ENCODE measurements at places on chromosomes 13 and 19. TPM values are rescaled to one million over a fixed set of nuclear protein-coding genes. Genes with fewer than 3 reads are reported as not detected.

GRCh38 chr19:35861640-35862160 is 5.0 kb downstream of the KIRREL2 start:
- H3K27ac ChIP-seq: no peak overlapping the region
- DNase-seq: no peak
- peaks cover 8% of the 10 kb centered on the region for H3K27me3 ChIP-seq
- peaks cover 8% of the 10 kb centered on the region for H3K4me1 ChIP-seq

DNA sequence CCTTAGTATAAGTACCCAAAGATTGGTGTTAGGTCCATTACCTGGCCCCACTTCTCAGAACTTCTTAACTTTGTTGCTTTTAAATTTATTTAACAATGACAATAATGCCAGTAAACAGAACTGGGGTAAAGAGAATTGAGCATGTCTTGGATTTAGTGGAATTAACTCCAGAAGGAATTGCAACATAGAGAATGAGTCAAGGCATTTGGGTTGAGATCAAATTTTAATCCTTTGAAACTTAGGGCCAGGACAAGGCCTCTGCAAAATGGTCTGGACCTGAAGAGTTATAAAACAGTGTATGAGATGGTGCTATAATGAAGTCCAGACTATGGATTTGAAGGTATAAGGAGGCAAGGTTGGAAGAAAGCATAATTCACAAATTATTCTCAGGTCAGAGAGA is 1030.4 kb downstream of the SLITRK5 start:
- no peaks in the 10 kb centered on the region for H3K36me3 ChIP-seq
- H3K4me1 ChIP-seq: no peaks in the 10 kb centered on the region
- no peak for DNase-seq

The SMAD9 gene
- total RNA-seq: 3.2 TPM

- H3K36me3 ChIP-seq: no peaks in the 10 kb centered on the region
- H3K27me3 ChIP-seq: no peaks in the 10 kb centered on the region
- H3K27ac ChIP-seq: no peak overlapping the region
- H3K4me3 ChIP-seq: no peak overlapping the region
Measured at GRCh38 chr13:105048677-105049076, 1486.8 kb downstream of the EFNB2 start.

DNA sequence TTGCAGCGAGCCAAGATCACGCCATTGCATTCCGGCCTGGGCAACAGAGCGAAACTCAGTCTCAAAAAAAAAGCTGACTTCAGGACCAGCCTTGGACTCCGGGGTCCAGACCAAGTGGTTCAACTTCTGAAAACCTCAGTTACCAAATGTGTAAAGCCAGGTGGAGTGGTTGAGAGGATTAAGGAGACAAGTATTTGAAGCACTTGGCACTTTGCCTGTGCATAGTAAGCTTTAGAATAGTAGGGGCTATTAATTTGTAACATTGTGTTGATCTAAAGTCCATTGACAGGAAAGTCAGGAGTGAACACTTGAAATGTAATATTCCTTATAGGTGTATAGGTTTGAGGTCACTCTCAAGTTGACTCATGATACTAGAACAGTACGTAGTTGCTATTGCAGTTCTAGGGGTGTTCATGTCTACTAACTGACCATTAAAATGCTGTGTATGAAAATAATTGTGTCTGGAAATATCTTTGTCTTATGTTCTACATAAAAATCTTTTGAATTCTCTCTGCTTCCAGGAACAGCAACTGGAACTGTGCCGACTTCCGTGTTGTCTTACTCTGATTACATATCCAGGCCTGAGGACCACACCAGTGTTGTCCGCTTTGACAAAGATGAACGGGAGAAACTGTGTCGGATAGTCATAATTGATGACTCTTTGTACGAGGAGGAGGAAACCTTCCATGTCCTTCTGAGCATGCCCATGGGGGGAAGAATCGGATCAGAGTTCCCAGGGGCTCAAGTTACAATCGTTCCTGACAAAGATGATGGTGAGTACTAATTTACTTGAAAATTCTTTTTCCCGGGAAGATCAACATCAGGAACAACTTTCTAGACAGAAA is 97.4 kb downstream of the FREM2 start:
- H3K4me3 ChIP-seq: no peak overlapping the region
- DNase-seq: no peak
- no peaks in the 10 kb centered on the region for H3K4me1 ChIP-seq
- no peaks in the 10 kb centered on the region for H3K27me3 ChIP-seq

GRCh38 chr13:36158611-36159010 is 27.4 kb upstream of the DCLK1 start:
- H3K36me3 ChIP-seq: no peaks in the 10 kb centered on the region
- no peak overlapping the region for H3K4me3 ChIP-seq
- DNase-seq: no peak
- H3K4me1 ChIP-seq: peaks cover 15% of the 10 kb centered on the region
- no peak overlapping the region for H3K27ac ChIP-seq
- H3K27me3 ChIP-seq: no peaks in the 10 kb centered on the region

DNA sequence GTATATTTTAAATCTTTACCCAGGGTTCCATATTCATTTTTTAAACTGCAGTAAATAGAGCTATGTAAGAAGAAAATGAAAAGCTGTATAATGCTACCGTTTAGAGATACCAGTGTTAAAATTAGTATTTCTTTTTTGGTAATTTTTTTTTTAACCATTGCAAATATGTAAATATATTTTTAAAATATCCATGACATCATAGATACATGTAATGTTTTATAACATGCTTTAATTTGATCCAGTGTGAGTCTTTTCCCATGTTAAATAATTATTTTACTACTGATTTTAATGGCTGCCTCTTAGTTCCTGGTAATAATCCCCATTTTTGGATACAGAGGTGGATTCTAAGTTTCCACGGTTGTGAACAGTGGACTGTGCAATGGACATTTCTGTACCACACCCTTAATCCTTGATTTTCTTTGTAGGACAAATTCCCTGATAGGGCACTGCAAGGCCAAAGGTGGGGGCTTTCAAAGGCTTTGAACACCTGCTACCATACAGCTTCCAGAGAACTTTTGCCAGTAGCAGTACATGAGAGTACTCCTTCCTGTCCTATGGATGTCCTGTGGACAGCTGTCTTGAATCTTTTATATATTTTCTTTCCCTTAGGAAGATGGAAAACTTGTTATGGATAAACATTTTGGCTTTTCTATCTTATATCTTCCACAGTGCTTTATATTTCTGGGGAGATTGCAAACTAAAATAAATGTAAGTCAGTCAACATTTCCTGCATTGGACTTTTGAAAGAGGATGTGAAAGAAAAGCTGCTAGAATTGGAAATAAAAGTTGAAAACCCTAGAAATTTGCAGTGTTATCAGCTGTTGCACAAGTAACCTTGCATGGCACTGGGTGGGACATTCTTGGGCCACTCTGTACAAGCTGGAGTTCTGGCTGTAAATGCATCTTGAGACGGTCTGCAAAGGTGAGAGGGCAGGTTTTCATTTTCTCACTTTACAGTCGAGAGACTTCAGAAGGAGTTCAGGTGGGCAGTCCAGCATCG is 46.8 kb downstream of the ARHGEF7 start:
- peaks cover 3% of the 10 kb centered on the region for H3K36me3 ChIP-seq
- no peaks in the 10 kb centered on the region for H3K4me1 ChIP-seq
- no peak overlapping the region for H3K4me3 ChIP-seq
- no peak for DNase-seq

GRCh38 chr13:85833921-85834320 is 34.7 kb upstream of the SLITRK6 start:
- H3K27ac ChIP-seq: no peak overlapping the region
- H3K27me3 ChIP-seq: no peaks in the 10 kb centered on the region
- DNase-seq: no peak
- H3K4me1 ChIP-seq: no peaks in the 10 kb centered on the region
- H3K4me3 ChIP-seq: no peak overlapping the region

- peak overlapping the region; percentile 67 for H3K4me3 ChIP-seq
- DNase-seq: no peak
- H3K36me3 ChIP-seq: no peaks in the 10 kb centered on the region
- H3K4me1 ChIP-seq: peaks cover 16% of the 10 kb centered on the region
- no peak overlapping the region for H3K27ac ChIP-seq
- H3K27me3 ChIP-seq: no peaks in the 10 kb centered on the region
Measured at GRCh38 chr19:6198896-6199239, 63.4 kb downstream of the ACSBG2 start.

The ASF1B gene
- total RNA-seq: 1.4 TPM

The CALR gene
- total RNA-seq: 289 TPM

GRCh38 chr19:17282488-17283125 is 906 bp downstream of the ANKLE1 start:
- H3K27ac ChIP-seq: no peak overlapping the region
- peaks cover 12% of the 10 kb centered on the region for H3K36me3 ChIP-seq
- DNase-seq: peak; percentile 76
- H3K4me3 ChIP-seq: peak overlapping the region; percentile 44
- H3K27me3 ChIP-seq: peaks cover 6% of the 10 kb centered on the region
- no peaks in the 10 kb centered on the region for H3K4me1 ChIP-seq

DNA sequence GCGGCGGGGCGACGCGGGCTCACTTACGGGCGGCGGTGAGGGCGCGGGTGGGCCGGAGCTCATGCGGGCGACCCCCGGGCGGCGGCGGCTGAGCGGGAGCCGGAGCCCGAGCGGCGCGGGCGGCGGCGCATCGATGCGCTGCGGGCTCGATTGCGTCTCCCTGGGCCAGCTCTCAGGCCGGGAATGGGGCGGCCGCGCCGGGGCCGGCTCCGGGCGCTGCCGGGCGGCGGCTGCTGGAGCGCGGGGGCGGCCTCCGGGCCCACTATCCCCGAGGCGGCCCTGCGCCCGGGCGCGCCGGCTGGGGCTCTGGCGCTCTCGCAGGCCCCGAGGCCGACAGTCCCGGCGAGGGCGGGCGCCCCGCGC is 1.4 kb upstream of the TSHZ3 start:
- H3K36me3 ChIP-seq: no peaks in the 10 kb centered on the region
- peak overlapping the region; percentile 78 for H3K27ac ChIP-seq

DNA sequence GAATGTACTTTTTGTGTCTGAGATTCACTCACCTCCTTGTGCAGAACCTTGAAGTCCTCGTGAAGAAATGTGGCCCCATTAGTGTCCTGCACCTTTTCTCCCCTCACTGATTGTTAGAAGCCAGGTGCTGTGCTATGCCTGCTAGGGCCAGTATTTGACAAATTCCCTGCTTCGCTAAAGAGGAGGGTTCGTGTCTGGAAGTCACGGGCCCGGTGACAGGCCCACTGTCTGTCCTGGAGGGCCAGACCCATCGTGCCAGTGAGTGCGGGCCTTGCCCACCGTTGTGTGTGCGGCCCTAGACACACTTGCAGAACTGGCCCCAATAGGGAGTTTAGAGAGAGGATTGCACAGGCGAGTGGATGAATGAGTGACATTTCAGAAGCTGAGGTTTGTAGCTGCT is 36.8 kb upstream of the GAS6 start:
- peak; percentile 13 for DNase-seq
- no peak overlapping the region for H3K27ac ChIP-seq
- H3K27me3 ChIP-seq: no peaks in the 10 kb centered on the region
- H3K4me3 ChIP-seq: no peak overlapping the region

GRCh38 chr19:45016388-45017314 is 15.4 kb downstream of the RELB start:
- H3K36me3 ChIP-seq: peaks cover 4% of the 10 kb centered on the region
- no peak overlapping the region for H3K27ac ChIP-seq

DNA sequence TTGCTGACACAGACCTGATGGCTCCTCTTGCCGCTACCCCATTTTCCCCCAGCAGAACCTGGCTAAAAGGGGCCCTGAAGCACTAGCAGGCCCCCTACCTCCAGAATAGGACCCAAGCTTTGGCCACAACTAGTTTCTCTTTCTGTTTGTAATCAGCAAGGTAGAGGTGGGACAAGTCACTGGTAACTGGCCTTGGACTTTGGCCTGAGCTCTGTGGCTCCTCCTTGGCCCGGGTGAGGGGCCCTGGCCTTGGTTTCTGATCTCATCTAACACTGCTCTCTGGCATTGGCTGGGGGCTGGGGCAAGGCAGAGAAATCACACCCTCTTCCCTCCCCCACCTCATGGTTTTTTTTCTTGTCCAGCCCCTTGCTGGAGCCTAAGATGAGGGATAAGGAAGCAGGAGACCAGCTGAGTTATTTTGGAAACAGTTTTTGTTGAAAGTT is 2.1 kb downstream of the CALM3 start:
- peak overlapping the region; percentile 96 for H3K27ac ChIP-seq
- peaks cover 56% of the 10 kb centered on the region for H3K4me1 ChIP-seq
- peaks cover 29% of the 10 kb centered on the region for H3K36me3 ChIP-seq
- H3K27me3 ChIP-seq: no peaks in the 10 kb centered on the region
- peak overlapping the region; percentile 98 for H3K4me3 ChIP-seq

DNA sequence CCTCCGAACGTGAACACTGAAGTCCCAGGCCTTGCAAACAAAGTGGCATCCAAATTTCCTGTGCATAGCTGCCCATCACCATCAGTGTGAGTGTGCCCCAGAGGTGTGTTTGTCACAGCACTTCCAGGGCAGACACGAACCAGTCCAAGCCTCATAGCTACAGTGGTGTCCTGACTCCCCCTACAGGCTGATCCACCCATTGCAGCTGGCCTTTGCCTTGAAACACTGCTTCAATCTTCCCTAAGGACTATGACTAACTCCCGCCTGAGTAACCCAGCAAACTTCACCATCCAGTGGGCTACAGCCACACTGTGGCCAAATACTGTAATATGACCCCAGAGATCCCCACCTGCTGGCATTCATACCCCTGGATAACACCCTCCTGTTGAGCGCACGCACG is 3.9 kb downstream of the ZNF266 start:
- no peaks in the 10 kb centered on the region for H3K27me3 ChIP-seq
- H3K36me3 ChIP-seq: peaks cover 32% of the 10 kb centered on the region
- no peak overlapping the region for H3K4me3 ChIP-seq
- H3K27ac ChIP-seq: no peak overlapping the region

- H3K4me1 ChIP-seq: peaks cover 8% of the 10 kb centered on the region
- peaks cover 17% of the 10 kb centered on the region for H3K36me3 ChIP-seq
- H3K4me3 ChIP-seq: peak within 1 kb of the TSS; percentile 68
- no peaks in the 10 kb centered on the region for H3K27me3 ChIP-seq
- DNase-seq: peak; percentile 64
Measured at GRCh38 chr19:3932931-3933810, at the start of gene NMRK2. NMRK2 (plus strand) TSS chr19:3933069; CDS start chr19:3933672, 603 bp downstream.

DNA sequence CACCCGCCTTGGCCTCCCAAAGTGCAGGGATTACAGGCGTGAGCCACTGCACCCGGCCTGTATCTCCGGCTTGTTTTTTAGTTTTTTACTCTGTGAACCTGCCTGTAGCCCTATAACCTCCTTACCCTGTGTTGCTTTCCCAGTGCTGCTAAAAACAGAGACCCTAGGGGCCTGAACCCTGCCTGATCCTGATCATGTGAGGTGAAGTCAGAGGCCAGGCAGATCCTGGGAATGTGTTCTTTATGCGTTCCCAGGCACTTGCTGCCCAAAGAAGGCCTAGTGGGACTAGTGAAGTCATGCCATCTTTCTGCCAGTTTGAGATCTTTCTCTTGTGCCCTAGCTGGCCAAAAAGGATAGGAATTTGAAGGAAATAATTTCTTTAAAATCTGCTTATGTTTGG is 4.6 kb downstream of the UBA2 start:
- H3K4me1 ChIP-seq: peaks cover 44% of the 10 kb centered on the region
- DNase-seq: no peak
- no peak overlapping the region for H3K4me3 ChIP-seq
- H3K27ac ChIP-seq: peak overlapping the region; percentile 53
- no peaks in the 10 kb centered on the region for H3K27me3 ChIP-seq

The ACP7 gene
- total RNA-seq: not detected

The ZNF626 gene
- 12.9 TPM for total RNA-seq

- DNase-seq: peak; percentile 30
- H3K4me1 ChIP-seq: no peaks in the 10 kb centered on the region
- no peak overlapping the region for H3K4me3 ChIP-seq
Measured at GRCh38 chr19:23776507-23777205, 18.0 kb upstream of the ZNF681 start.

- peaks cover 13% of the 10 kb centered on the region for H3K36me3 ChIP-seq
- peak overlapping the region; percentile 28 for H3K4me3 ChIP-seq
- no peak for DNase-seq
- H3K27me3 ChIP-seq: peaks cover 4% of the 10 kb centered on the region
- no peak overlapping the region for H3K27ac ChIP-seq
Measured at GRCh38 chr19:48443256-48443655, 2.5 kb upstream of the GRWD1 start.

The FFAR2 gene
- not detected for total RNA-seq

All from right atrium auricular region (tissue), 2 donors.